Occipital lobe (tissue), 3 donors: ENCODE measurements at places on chromosomes 5 and 9.

- DNase-seq, result no peak
Observed at GRCh38 chr5:151574444-151574996, 16.6 kb downstream of the FAT2 start.

DNA sequence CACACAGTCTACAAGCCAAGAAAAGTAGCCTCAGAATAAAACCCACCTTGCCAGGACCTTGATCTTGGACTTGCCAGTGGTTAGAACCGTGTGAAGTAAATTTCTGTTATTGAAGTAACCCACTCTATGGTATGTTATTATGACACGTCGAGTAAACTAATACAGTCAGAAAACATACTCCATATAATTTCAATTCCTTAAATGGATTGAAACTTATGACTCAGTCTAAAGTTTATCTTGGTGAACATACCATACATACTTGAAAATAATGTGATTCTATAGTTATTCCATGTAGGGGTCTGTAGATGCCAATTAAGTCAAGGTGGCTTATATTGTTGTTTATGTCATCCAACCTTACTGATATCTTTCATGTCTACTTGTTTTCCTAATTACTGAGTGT is 950.7 kb downstream of the TLE4 start:
- DNase-seq, result no peak

- no peak for DNase-seq
Observed at GRCh38 chr9:3244963-3245653, 280.7 kb downstream of the RFX3 start.

- no peak for DNase-seq
Observed at GRCh38 chr5:76831110-76831452, 12.3 kb downstream of the F2RL1 start.

GRCh38 chr9:18333157-18333556 is 140.8 kb upstream of the ADAMTSL1 start:
- DNase-seq, result no peak

GRCh38 chr5:180421672-180422071 is 68.5 kb upstream of the GFPT2 start:
- DNase-seq, result no peak

GRCh38 chr5:109833946-109834345 is 144.2 kb downstream of the MAN2A1 start:
- no peak for DNase-seq

DNA sequence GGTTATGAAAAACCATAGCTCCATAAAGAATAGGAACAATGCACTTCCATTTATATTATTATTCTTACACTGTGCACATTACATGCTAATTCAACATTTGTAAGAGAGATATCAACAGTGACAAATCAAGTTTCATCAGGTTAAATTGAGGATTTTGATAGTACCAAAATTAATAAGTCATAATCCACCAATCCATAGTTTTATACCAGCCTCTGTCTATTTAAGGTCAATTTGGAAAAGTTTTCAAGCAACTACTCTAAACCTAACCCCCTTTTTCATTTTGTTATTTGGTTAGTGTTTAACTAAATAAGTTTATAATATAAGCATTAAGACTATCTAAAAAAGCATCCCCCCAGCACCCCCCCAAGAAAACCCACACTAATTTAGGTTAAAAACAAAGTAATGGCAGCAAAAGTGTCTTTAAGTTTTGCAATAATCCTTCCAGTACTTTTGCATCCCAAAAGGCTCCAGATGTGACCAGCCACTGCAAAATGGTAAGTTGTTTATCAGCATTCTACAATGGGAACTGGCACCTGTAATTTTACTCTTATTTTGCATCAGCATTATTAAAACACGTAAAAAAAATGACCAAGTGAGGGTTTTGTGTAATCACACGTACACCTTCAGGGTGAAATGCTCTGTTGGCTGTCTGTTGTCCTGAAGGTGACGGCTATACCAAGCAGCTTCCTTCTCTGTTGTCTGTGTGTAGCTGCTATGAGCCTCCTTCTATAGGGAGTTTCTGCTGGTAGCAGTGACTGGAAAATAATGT is 36.8 kb upstream of the SSBP2 start:
- DNase-seq, result no peak

DNA sequence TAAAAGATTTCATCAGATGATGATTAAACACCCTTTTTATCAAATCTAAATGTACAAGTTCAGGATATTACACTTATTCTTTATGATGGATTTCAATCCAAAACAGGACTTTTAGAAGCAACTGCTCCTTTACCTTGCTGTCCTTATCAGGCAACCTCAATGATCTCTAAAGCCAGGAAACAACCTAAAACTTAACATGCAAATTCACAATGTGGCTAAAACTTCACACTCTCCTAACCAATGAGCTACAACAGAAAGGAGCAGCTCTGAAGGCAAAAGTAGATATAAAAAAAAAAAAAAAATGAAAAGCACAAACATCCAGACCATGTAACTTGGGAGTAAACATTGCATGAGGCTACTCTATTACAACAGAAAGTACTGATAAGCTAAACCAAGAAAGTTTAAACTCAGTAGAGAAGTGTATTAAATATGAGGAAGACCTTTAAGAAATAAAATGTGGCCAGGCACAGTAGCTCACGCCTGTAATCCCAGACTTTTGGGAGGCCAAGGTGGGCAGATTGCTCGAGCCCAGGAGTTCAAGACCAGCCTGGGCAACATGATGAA is 22.9 kb downstream of the SLC25A51 start:
- DNase-seq, result no peak

DNA sequence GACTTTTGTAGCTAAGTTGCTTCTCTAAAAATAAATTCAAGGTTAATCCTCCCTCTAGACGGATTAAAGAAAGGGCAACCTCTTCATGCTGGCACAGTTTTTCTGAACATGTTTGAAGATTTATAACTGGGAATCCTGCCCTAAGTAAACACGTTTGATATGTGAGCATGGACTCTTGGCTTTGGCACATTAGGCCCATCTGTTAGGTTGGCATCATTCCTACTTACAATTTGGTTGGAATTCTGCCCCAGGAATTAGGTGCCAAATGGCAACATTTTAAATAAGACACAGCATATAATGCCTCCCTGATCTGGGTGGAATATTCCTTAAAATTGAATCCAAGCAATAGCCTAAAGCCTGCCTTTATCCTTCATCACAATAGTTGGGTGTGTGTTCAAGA is 372.3 kb upstream of the CDH18 start:
- DNase-seq, result no peak

GRCh38 chr9:35718721-35719511 is 13.1 kb downstream of the TLN1 start:
- DNase-seq, result no peak

- DNase-seq, result no peak
Observed at GRCh38 chr5:9226016-9226536, 319.8 kb downstream of the SEMA5A start.

DNA sequence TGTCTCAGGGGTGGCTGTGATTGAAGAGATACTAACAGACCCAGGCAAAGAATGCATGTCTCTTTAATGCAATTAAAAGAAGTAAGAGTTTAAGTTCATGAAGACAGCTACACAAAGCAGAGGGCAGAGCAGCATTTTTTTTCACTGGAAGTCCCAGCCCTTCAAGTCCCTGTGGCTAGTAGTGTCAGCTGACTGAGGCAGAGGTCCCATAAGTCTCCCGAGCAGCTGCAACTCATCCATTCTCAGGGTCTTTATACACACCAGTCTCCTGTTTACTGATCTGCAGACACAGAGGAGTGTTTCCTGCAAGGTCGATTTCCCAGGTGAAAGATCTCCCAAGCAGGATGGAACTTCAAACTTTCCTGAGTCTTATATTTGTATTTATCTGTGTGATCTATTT is 169.4 kb upstream of the GLRA1 start:
- no peak for DNase-seq

GRCh38 chr5:133916914-133917313 is 51.5 kb downstream of the C5orf15 start:
- no peak for DNase-seq

DNA sequence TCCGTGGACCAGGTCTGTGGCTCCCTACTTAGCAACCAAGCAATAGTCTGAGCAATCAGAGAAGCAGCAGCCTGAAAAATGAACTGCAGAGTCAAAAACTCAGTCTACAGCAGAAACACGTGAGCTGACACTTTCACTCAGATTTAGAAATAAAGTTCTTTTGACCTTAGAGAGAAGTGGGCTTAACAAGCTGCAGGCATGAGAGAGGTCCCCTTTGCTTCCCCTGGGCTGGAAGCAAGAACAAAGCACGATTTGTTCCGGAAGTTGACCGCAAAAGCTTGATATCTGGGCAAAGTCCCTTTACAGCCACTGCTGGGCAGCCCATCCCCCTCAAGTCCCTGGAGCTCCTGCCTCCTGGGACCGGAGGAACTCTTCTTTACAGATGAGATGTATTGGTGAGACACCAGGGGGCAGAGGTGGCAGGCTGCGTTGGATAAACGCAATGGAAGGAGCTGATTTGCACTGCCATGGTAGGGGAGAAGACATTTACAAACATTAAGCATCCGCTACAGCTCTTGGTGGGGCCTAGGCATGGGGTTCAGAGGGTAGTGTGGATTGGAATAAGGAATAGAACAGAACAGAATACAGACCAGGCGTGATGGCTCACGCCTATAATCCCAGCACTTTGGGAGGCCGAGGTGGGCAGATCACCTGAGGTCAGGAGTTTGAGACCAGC is 5.8 kb upstream of the SOWAHA start:
- DNase-seq, result no peak

GRCh38 chr9:96219026-96219899 is 82.7 kb downstream of the HSD17B3 start:
- DNase-seq, result peak; percentile 58

- no peak for DNase-seq
Observed at GRCh38 chr9:116027511-116027910, 126.1 kb upstream of the PAPPA start.

- no peak for DNase-seq
Observed at GRCh38 chr9:135049460-135049859, 38.0 kb upstream of the OLFM1 start.

GRCh38 chr5:37876943-37877342 is 37.1 kb upstream of the GDNF start:
- DNase-seq, result no peak

- DNase-seq, result no peak
Observed at GRCh38 chr5:83101514-83101913, 24.2 kb downstream of the XRCC4 start.

GRCh38 chr5:62538017-62538942 is 40.3 kb upstream of the LRRC70 start:
- no peak for DNase-seq

DNA sequence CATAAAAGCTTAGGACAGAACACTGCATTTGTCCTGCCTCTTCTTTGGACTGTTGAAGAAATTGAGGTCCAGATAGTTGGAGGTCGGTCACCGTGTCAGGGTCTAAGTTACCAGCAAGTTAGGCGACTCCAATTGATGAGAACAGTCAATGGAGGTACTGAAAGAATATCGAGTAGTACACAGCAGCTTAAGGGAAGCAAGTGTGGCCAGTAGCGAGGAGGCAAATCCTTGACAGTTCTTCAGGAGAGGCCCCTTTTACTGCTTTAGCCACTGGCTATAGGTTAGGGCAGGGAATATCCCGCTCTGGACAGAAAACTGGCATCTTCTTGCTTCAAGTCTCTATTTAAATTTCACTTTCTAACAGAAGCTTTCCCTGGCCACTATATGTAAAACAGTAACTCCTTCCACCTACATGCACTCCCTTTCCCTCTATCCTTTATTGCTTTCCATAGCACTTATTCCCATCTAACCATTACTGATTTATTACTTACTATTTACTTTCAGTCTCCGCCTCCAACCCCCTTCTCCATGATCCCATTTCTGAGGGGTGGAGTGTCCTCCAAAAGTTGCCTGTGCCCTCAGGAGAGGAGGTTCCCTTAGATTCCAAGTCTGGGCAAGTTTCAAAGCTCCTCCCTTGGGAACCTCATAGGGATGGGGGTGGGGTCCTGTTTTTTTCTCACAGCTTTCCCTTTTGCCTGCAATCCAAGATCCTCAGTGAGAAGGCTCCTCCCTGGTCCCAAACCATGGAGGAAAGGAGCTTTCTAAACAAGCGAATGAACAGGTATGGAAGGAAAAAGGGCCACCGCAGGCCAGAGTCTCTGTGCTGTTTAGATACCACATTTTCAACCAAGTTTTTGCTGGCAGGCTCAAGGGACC is 4.1 kb upstream of the PRDM6 start:
- no peak for DNase-seq

DNA sequence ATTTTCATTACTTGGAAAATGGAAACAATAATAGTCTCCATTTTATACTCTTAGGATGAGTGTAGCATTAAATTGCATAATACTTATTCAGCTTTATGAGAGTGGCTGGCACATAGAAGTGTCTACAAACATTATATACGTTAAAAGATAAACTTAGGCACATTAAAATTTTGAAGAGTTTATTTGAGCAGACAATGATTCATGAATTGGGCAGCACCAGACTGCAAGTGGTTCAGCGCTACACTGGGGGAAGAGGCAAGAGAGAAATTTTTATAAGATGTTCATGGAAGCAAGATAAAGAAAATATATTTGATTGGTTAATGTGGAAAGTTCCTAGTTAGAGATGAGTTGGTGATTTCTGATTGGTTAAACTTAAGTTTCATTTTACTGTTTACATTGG is 243.7 kb downstream of the RASEF start:
- DNase-seq, result no peak

DNA sequence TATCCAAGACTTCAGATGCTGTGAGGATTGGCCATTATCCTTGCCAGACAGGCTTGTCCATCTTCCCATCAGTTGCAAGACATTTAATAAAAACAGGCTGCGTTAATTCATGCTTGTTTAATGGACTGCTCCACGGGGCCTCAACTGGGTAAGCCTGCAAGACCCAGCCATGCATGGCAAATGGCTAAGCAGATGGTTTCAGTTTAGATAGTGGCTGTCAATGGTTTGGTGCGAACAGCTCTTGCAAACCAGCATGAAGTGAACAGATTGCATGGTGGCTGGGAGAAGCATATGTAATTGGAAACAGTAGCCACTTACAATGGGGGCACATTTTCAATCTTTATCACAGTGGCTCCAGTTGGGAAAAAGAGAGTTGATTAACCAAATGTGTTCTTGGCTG is 628.2 kb upstream of the KLF4 start:
- no peak for DNase-seq

DNA sequence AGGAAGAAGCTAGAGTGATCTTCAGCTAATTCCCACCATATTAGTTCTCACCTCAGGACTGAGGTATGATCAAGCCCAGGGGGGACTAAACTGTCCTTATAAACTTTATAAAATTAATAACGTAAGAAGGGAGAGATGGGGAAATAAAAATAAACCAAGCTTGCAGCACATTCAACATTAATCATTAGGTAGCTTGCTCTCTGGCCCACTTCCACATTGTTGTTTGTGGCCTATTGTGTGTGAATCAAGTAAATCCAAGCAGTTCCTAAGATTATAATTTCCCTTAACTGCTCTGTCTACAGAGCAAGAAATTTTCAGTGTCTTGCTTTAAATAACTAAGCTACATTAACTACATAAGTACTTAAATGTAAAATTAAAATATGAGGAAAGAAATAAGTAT is 131.3 kb upstream of the ABCA1 start:
- DNase-seq, result no peak

GRCh38 chr5:36679221-36679989 is 73.0 kb downstream of the SLC1A3 start:
- DNase-seq, result no peak

GRCh38 chr5:66722686-66723085 is 126.5 kb downstream of the MAST4 start:
- DNase-seq, result no peak
